ENCODE measurements at places on chromosomes 1 and 21. TPM values are rescaled to one million over a fixed set of nuclear protein-coding genes. Genes with fewer than 3 reads are reported as not detected.

DNA sequence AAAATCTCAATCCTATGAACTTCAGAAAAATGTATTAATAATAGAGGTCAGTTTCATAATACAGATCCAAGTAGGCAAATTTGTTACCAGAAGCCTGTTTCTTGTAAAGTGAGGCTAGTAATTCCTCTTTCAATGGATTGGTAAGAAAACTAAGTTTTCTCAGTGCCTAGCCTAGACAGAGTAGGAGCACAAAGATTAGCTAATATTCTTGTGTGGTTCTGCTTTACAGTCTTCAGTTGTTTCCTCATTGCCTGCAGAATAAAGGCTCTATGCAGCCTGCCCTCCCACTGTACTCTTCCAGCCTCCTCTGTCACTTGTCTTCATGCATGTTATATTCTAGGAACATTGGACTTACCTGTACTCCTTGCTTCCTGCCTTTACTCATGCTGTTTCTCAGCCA is 2.4 kb upstream of the PPP1R15B start:
- no peaks in the 10 kb centered on the region for H3K27me3 ChIP-seq
- no peak overlapping the region for H3K4me3 ChIP-seq
- no peak for DNase-seq

- DNase-seq = no peak
- no peak overlapping the region for H3K4me3 ChIP-seq
- H3K27me3 ChIP-seq = no peaks in the 10 kb centered on the region
- H3K27ac ChIP-seq = no peak overlapping the region
- no peaks in the 10 kb centered on the region for H3K36me3 ChIP-seq
Measured at GRCh38 chr1:205667909-205668643, 12.2 kb downstream of the SLC45A3 start.

DNA sequence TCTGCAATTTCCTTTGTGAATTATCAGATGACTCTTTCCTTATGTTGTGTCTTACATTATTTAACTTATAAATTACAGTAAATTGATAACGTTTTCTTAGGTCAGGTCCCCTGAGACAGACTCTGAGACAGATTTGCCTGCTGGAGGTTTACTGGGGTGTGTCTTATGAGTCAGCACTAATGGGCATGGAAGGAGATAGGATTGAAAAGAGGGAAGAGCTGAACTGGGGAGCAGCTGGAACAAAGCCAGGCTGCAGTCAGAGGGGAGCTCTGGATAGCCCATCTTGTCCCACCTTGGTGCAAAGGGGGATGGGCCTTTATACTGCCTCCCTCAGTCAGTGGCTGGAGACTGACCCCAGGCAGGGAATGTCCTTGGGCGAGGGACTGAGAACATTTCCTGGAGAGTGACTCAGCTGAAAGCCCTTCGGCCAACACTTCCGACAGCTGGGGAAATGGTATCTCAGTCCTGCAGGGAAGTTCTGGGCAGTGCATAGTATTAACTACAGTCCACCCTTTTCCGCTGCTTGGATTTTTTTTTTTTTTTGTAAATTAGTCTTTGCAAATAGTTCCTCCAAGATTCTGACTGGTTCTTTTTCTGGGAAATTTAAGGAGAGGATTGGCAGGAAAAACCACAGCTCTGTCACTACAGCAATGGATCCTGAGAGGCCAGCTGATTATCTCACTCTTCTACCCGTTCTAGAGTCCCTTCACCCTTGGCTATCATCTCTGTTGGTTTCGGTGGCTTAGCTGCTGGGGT is 39.1 kb upstream of the CDC42BPA start:
- no peaks in the 10 kb centered on the region for H3K27me3 ChIP-seq
- H3K36me3 ChIP-seq = no peaks in the 10 kb centered on the region
- H3K4me1 ChIP-seq = peaks cover 25% of the 10 kb centered on the region
- DNase-seq = peak; percentile 84
- peak overlapping the region; percentile 85 for H3K27ac ChIP-seq

The EVA1C gene
- 23.4 TPM for total RNA-seq

DNA sequence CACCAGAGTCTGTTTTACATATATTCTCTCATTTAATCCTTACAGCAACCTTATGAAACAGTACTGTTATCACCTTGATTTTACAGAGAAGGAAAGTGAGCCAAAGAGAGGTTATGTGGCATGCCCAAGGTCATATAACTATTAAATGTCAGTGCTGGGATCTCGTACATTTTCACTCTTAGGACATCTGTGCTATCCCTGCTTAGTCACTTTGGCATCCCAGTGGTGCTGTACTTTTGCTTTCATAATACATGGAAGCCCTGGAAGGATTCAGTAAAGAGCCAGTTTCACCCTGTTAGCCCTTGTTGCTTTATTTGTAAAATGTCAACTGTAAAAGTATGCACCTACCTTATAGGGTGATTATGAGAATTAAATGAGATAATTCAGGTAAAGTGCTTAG is 104.4 kb downstream of the NFIA start:
- no peak for DNase-seq
- peaks cover 57% of the 10 kb centered on the region for H3K4me1 ChIP-seq
- H3K36me3 ChIP-seq = no peaks in the 10 kb centered on the region
- no peaks in the 10 kb centered on the region for H3K27me3 ChIP-seq
- H3K4me3 ChIP-seq = no peak overlapping the region
- H3K27ac ChIP-seq = peak overlapping the region; percentile 89

GRCh38 chr1:84936116-84936810 is 43.3 kb upstream of the LPAR3 start:
- no peaks in the 10 kb centered on the region for H3K27me3 ChIP-seq
- no peaks in the 10 kb centered on the region for H3K36me3 ChIP-seq
- H3K4me1 ChIP-seq = no peaks in the 10 kb centered on the region

DNA sequence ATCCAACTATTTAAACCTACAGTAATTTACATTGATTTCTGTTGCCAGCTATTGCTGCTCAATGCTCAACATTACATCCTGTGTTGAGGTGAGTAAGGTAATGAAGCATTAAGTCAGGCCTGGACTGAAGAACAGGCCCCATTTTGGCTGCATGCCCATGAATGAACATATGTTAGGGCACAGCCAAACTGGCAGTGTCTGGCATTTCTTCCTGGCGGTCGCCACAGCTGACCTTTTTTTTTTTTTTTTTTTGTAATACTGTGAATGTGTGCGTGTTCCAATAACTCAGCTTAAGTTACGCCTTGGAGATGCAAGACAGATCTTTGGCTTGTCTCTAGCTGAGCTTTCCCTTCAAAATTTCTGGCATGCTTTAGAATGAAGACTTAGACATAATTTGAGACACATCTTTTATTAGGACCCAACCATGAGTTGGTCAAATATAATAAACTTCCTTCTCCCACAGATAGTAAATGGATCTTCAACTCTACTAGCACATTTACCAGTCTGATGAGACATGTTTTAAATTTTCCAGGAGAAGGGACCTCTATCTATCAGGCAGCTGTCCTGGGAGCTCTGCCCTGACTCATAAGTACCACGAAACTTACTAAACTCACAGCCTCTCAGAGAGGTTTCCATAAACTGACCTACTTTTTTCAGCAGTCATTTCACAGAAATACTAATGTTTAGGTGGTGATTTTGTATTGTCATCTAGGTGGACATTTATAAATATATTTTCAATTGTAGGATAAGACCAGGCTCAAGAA is 341.1 kb upstream of the RUNX1 start:
- H3K4me3 ChIP-seq = no peak overlapping the region
- no peak for DNase-seq
- H3K27me3 ChIP-seq = no peaks in the 10 kb centered on the region
- H3K27ac ChIP-seq = no peak overlapping the region
- no peaks in the 10 kb centered on the region for H3K36me3 ChIP-seq

GRCh38 chr1:182617014-182617429 is 12.8 kb upstream of the RGS16 start:
- peaks cover 34% of the 10 kb centered on the region for H3K4me1 ChIP-seq
- no peaks in the 10 kb centered on the region for H3K27me3 ChIP-seq
- no peak overlapping the region for H3K4me3 ChIP-seq

GRCh38 chr1:152486400-152487006 is 24.1 kb upstream of the LCE5A start:
- no peak overlapping the region for H3K4me3 ChIP-seq
- H3K27me3 ChIP-seq = no peaks in the 10 kb centered on the region
- H3K27ac ChIP-seq = no peak overlapping the region

The CHI3L2 gene
- total RNA-seq = 3.8 TPM

The DEPDC1 gene
- total RNA-seq = 0.35 TPM

DNA sequence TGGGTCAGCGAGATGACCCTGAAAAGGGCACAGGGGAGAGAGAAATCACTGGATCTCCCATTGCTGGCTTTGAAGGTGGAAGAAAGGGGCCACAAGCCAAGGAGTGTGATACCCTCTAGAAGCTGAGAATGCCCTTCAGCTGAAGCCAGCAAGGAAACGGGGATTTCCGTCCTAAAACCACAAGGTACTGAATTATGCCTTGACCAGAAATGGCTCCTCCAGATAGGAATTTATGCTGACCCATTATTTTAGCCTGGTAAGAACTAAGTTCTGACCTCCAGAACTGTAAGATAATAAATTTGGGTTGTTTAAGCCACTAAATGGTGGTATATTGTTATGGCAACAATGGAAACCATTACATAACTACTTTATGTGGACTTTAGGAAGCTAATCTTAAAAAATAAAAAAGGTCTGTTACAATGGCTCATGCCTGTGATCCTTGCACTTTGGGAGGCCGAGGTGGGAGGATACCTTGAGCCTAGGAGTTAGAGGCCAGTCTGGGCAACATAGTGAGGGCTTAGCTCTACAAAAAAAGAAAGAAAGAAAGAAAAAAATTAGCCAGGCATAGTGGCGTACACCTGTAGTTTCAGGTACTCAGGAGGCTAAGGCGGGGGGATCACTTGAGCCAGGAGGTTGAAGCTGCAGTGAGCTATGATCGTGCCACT is 3.6 kb upstream of the H6PD start:
- no peaks in the 10 kb centered on the region for H3K36me3 ChIP-seq
- DNase-seq = no peak
- peaks cover 24% of the 10 kb centered on the region for H3K4me1 ChIP-seq
- no peaks in the 10 kb centered on the region for H3K27me3 ChIP-seq
- H3K27ac ChIP-seq = no peak overlapping the region

The PTPRF gene
- 3.0 TPM for total RNA-seq

- H3K4me3 ChIP-seq = peak overlapping the region; percentile 92
- H3K36me3 ChIP-seq = peaks cover 14% of the 10 kb centered on the region
- no peak for DNase-seq
- peaks cover 48% of the 10 kb centered on the region for H3K4me1 ChIP-seq
Measured at GRCh38 chr1:165632491-165632890, 1.5 kb downstream of the MGST3 start.

The IFI44L gene
- 41.7 TPM for total RNA-seq

DNA sequence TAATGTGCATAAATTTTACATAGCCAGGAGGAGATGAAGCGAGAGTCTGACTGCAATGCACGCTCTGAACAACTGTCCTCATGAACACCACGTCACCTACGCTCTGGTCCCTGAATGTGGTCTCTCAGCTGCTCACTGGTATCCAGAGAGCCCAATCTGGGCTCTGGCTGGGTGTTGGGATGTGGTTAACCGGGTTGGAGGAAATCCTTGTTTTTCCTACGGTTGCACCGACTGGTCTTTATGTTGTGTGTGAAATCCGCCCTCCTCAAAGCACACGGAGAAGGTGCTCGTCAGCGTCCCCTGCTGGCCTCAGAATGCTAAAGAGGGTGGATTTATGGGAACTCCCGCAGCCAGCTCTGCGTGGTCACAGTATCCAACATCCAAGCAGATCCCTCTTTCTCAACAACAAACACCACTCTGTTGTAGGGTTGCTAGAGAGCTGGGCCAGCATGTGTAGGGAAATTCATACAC is 51.8 kb upstream of the FAM89A start:
- H3K36me3 ChIP-seq = no peaks in the 10 kb centered on the region
- peaks cover 12% of the 10 kb centered on the region for H3K4me1 ChIP-seq
- no peak overlapping the region for H3K27ac ChIP-seq
- no peak for DNase-seq
- no peak overlapping the region for H3K4me3 ChIP-seq

The UBE2G2 gene
- 57.8 TPM for total RNA-seq

- H3K27ac ChIP-seq = no peak within 1 kb of the TSS
- no peaks in the 10 kb centered on the region for H3K4me1 ChIP-seq
- no peak for DNase-seq
- H3K36me3 ChIP-seq = no peaks in the 10 kb centered on the region
Measured at GRCh38 chr1:22001409-22001808, at the start of gene CELA3A. TSS of gene CELA3A (plus strand) at chr1:22001657. CDS start at chr1:22001675, 18 bp downstream.

DNA sequence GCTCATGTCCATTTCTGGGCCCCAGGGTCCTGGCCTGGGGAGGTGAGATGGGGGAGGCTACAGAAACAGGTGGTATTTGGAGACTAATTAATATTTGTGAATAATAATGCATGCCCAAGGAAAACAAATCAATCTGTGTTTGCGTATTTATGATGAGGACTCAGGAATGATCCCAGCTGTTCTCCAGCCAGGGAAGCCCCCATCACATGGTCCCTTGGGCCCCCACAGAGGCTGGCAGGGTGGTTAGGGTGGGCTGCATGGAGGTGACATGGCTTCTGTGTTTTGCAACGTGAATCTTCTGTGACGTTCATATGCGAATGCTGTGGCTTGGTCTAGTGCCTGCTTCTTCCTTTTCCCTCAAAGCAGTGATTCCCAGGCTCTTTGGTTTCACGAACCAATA is 10.5 kb downstream of the PTPRF start:
- peaks cover 6% of the 10 kb centered on the region for H3K4me1 ChIP-seq
- DNase-seq = no peak
- no peaks in the 10 kb centered on the region for H3K36me3 ChIP-seq
- peak overlapping the region; percentile 79 for H3K27ac ChIP-seq
- H3K4me3 ChIP-seq = no peak overlapping the region

The RXFP4 gene
- not detected for total RNA-seq

The C1orf94 gene
- not detected for total RNA-seq

- H3K27ac ChIP-seq = no peak overlapping the region
- H3K27me3 ChIP-seq = no peaks in the 10 kb centered on the region
- peaks cover 24% of the 10 kb centered on the region for H3K4me1 ChIP-seq
- DNase-seq = no peak
Measured at GRCh38 chr1:59752556-59753414, 62.0 kb upstream of the HOOK1 start.

DNA sequence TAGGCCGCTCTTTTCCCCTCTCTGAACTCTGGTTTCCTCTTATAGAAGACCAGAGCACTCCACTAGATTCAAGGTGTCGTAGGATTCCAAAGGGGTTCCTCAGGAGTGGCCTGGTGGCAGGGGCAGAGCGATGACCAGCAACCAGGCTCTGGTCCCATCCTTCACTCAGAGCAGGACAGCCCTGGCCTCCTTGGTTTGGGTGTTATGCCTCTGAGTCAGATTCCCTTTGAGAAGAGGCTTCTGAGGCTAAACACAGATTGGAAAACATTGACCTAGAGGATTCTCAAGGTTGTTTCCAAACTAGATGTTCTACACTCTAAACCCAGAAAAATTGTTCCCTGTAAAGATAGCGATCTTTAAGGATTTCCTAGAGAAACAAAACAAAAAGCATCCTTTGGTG is 49.8 kb upstream of the IKBKE start:
- H3K27ac ChIP-seq = no peak overlapping the region
- no peak overlapping the region for H3K4me3 ChIP-seq
- H3K36me3 ChIP-seq = peaks cover 5% of the 10 kb centered on the region
- H3K4me1 ChIP-seq = peaks cover 18% of the 10 kb centered on the region
- no peaks in the 10 kb centered on the region for H3K27me3 ChIP-seq

The GPR89A gene
- 13.1 TPM for total RNA-seq

DNA sequence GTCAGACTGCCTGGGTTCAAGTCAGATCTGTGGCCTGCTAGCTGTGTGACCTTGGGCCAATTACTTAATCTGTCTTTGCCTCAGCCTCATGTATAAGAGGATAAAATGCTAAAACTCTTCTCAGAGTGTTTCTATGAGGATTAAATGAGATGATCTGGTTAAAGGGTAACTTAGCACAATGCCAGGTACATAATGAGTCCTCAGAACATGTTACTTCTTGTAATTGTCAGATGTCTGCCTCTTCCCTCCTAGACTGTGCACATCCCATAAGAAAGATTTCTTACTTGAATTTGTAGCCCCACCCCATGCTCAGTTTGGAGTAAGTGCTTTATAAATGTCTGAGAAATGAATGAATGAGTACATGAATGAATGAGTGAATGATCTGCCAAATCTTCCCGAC is 34.6 kb upstream of the HIVEP3 start:
- no peaks in the 10 kb centered on the region for H3K36me3 ChIP-seq
- H3K4me1 ChIP-seq = no peaks in the 10 kb centered on the region
- no peak overlapping the region for H3K27ac ChIP-seq
- no peak overlapping the region for H3K4me3 ChIP-seq
- DNase-seq = no peak
